ENCODE measurements at places on chromosomes 12 and 14.

DNA sequence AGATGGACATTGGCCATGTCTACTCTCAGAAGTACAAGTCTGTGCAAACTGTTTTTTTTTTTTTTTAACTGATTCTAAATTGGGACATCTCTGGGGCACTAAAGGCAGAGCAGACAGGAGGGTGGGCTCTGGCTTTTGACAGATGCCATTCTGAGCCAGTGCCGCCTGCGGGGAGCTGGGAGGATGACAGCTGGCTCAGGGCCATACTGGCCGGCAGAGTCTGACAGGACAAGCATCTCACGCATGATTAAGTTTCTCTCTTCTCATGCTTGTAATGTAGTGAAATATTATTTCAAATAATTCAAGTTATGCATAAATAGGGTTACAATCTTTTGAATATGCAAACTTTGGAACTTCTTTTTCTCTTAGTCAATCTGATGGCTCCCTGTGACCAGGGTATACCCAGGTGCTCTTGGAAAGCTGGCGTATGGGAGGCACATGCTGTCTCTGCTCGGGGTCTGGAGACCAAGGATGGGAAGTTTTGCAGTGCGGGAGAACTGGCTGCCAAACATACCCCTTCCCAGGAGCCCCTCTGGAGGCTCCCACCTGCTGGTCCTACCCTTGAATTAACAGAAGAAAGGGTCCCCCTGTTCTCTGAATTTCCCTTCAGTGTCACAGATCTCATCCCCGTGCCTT is 7.6 kb downstream of the CDCA4 start:
- no peak for DNase-seq

GRCh38 chr12:57280211-57281062 is 29.4 kb upstream of the STAC3 start:
- peak; percentile 68 for DNase-seq

DNA sequence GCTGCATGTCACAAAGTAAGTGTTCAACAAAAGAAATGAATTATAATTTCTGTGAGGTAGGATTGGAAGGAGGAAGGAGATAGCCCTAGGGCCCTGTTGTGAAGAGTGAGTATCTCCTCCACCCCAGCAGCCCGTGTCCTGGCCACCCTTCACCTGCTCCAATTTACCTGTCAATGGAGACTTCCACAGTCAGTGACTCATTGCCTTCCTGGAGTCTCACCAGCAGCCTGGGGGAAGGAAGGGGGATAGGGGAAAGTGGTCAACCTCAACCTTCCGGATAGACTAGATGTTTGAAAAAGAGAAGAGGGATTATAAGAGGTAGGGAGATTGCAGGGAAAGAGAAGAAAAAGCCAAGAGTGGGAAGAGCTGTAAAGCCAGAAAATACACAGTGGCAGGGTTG is 9.2 kb downstream of the STAT2 start:
- DNase-seq: no peak

GRCh38 chr12:123576611-123577010 is 7.7 kb upstream of the TMED2 start:
- DNase-seq: no peak

GRCh38 chr12:11906286-11906935 is 164.3 kb upstream of the BCL2L14 start:
- no peak for DNase-seq

DNA sequence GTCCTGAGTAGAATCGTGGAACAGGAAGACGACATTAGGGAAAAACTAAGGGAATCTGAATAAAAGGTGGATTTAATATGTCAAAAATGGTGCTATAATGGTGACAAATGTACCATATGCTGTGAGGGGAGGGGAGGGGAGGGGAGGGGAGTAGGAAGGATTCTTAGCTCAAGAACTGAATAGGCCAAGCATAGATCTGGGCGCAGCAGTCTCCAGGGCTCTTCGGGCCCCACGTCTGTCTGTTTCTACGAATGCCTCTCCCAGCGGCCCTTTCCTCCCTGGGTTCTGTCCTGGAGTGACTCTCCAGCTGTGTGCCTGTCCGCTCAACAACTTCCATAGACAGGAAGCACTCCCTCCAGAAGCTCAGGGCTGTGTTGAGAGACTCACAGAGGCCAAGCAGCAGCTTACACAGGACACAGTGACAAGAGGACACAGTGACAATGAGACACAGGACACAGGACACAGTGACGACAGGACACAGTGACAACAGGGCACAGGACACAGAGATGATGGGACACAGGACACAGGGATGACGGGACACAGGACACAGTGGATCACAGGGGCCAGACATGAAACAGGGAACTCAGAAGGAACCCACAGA is 42.4 kb upstream of the PPP2R5C start:
- DNase-seq: no peak

GRCh38 chr12:12527820-12528296 is 34.8 kb downstream of the DUSP16 start:
- peak; percentile 24 for DNase-seq

- no peak for DNase-seq
Measured at GRCh38 chr12:99390707-99391106, 256.8 kb upstream of the GARIN6 start.

GRCh38 chr14:76267322-76268046 is 108.5 kb upstream of the ESRRB start:
- peak; percentile 9 for DNase-seq
